Right renal pelvis (tissue), 4 donors: ENCODE measurements at places on chromosomes 13 and 19. TPM values are rescaled to one million over a fixed set of nuclear protein-coding genes. Genes with fewer than 3 reads are reported as not detected.

Gene APBA3
- polyA plus RNA-seq, result 18.3 TPM

Gene ANKRD24
- polyA plus RNA-seq, result 0.89 TPM

Gene HSPB6
- 30.4 TPM for polyA plus RNA-seq

GRCh38 chr13:107716241-107716640, 499.1 kb downstream of the LIG4 start:
- DNase-seq, result no peak

GRCh38 chr13:21011378-21011777, 50.0 kb downstream of the LATS2 start:
- no peak for DNase-seq

GRCh38 chr13:78569029-78569428, 34.3 kb downstream of the POU4F1 start:
- no peak for DNase-seq

GRCh38 chr13:75196147-75196837, 285.7 kb downstream of the TBC1D4 start:
- no peak for DNase-seq

DNA sequence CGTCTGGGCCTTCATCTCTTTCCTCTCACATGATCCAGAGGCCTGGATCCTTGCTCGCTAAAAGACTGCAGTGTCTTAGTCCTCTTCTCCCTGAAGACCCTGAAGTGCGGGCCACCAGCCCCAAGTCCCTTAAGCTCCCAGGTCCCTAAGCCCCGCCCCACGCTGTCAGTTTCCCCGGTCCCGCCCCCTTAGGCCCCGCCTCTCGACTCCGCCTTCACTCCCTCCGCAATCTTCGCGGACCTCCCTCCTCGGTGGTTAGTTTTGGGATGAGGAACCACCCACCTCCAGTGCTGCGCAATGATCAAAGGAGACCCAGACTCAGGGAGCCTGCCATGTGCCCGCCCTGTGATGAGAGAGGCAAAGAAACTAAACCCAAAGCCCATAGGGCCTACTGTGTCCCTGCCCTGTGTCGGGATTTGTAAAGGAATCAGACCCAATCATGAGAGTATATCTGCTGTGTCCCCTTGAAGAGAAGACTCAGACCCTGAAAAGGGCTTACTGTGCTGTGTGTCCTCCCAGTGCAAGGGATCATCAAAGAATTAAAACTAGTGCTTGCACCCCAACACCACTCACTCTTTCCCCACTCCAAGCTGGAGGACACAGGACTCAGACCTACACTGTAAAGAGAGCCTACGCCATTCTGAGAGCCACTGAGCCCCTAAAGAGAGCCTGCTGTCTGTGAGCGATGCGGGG, 3.0 kb upstream of the COX6B1 start:
- peak; percentile 23 for DNase-seq

DNA sequence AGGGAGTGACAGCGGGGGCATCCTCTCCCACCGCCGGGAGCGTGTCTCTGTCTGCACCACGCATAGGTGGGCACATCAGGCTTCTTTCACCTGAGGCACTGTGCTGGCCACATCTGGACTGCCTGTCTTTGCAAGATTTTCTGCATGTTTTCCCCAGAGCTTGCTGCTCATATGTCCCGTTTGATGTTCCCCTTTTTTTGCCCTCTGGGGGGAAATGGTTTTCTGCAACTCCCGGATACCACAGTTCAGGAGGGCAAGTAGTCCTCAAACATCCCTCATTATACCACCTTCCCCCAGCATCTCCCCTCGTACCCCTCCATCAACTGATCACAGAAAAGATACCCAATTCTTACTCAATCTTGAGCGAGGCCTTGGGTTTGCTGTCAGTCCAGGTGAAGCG, 168.0 kb downstream of the PAN3 start:
- DNase-seq, result no peak

DNA sequence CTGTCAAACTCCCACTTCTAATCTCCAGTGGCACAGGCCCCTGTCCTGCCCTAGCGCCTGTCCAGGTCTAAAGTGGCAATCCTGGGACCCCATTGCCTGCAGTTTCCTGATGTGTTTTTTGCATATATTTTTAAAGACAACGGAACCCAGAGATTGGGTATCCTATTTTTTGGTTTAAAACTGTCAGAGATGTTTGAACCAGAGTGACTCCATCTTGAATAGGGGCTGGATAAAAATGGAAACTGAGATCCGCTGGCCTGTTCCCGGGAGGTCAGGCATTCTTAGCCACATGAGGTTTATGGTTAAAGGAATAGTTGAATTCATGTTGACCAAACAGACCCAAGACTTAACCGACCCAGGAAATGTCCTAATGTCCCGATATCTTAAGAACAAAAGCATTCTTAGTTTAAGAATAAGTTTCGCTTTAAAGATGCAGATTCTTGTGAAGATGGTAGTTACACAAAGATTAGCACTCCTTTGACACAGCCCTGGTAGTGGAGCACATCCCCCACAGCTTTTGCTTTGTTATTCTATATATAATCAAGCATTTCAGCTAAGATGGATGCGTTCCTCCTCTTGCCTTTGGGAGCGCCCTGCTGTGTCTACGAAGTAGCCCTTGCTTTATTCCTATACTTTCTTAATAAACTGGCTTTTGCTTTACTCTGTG, 332.1 kb downstream of the UQCRFS1 start:
- DNase-seq, result no peak

- DNase-seq, result no peak
Measured at GRCh38 chr13:69769608-69770007, 338.0 kb upstream of the ATXN8OS start.

GRCh38 chr13:93328943-93329342, 102.3 kb downstream of the GPC6 start:
- no peak for DNase-seq
